ENCODE measurements at places on chromosomes 3 and 15.

DNA sequence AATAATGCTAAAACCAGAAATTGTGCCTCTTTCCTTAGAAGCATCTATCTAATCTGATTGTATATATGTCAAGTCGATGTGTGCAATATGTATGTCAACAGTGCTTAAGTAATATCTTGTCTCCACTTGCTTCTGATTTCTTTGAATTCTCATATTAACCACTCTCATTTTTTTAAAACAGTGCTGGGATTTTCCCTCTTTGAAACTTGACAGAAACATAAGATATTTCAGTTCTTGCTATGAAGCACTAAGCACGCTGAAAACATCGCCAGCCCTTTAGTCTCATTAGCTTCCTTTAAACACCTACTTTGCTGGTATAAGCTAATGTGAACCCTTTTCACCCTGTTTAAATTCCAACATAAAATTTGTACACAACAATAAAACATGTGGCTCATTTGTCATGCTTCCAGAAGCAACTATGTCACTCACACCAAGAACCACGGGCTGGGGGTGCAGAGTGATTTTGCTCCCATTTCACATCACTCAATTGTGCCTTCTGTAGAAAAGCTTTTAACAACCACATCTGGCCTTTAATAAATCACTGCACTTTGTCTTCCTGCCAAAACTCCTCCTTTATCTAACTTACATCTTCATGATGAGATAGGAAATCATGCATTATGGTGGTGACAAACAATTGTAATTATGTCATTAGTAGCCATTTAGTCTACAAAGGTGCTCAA, 185.2 kb downstream of the FOXP1 start:
- DNase-seq, result no peak

DNA sequence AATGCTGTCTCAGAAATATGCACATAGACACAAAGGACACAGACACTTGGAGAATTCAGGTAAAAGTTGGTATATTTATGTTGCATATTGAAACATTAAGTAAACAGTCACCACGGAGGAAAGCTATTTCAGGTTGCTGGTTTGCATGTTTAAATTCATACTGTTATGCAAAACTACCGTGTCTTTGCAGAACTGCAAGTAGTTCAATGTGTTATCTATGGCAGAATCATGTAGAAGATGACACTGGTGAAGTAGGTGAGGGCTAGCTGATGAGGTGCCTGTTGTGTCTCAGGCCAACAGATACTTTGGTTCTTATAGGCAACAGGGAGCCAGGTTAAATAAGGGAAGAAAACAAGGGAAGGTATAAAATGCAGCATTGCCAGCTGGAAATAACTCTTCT, 511.3 kb downstream of the DIPK2A start:
- no peak for DNase-seq

- no peak for DNase-seq
Observed at GRCh38 chr15:56672721-56673120, 60.6 kb downstream of the ZNF280D start.

DNA sequence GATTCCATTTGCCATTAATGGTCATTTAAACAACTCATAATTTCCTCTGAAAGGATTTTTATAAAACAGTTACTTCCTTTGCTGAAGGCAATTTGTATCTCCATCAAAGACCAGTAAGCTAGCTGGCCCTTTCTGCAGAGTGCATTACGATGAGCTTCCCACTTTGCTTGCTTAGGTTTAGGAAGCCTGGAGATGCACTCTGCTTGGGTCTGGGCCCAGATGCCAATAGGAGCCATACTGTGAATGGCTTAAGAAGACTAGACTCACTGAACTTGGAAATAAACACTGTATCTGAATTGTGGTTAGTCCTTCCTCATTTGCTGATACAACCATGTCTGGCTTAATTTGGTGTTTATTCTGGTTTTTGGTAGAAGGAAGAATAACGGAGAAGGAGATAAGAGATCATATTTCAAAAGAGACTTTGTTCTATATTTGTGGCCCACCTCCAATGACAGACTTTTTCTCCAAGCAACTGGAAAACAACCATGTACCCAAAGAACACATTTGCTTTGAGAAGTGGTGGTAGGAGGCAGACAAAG, 38.1 kb downstream of the OXNAD1 start:
- DNase-seq, result no peak

DNA sequence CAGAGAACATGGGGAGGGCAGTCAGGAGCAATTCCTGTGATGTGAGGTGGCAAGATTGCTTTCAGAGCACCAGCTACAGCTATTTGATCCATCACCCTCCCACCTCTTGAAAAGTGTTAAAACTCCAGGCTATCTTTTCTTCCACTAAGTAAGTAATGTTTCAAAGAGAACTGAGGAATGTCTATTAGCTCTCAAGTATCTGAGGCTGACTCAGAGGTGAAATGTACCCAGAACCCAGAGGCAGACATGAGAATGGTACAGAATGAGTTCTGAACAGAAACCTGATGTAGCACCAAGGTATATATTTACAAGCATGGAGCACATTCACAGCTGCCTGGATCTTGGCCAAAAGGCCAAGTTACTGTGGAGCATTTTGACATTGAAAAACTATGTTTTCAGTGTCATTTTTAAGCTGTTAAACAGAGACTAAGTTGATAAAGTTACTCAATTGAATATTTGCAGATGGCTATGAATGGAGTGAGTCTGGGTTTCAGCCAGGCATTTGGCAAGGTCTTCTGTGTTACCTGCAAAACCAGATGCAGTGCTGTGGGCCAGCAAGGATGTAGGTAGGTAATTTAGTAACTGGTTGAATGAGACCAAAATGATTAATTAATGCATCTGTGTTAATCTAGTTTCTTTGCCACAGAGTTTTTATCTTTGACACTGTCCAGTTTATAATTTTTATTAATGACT, 227.7 kb upstream of the CD96 start:
- DNase-seq, result no peak

GRCh38 chr3:100900671-100901335, 92.4 kb downstream of the ABI3BP start:
- no peak for DNase-seq

DNA sequence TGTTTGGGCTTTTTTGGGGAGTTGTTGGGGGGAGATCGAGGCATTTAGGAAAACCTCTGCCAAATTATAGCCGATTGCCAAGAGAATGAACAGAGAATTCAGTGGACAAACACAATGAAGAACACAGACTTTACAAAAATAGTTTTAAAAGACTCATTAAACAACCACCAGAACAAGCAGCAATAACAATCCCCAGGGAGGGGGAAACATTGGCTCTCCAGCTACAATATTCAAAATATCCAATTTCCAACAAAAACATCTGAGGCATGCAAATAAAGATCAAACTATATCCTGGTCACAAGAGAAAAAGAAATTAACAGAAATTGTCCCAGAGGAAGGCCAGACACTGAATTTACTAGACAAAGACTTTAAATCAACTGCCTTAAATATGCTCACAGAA, 24.5 kb upstream of the ANKRD28 start:
- no peak for DNase-seq

DNA sequence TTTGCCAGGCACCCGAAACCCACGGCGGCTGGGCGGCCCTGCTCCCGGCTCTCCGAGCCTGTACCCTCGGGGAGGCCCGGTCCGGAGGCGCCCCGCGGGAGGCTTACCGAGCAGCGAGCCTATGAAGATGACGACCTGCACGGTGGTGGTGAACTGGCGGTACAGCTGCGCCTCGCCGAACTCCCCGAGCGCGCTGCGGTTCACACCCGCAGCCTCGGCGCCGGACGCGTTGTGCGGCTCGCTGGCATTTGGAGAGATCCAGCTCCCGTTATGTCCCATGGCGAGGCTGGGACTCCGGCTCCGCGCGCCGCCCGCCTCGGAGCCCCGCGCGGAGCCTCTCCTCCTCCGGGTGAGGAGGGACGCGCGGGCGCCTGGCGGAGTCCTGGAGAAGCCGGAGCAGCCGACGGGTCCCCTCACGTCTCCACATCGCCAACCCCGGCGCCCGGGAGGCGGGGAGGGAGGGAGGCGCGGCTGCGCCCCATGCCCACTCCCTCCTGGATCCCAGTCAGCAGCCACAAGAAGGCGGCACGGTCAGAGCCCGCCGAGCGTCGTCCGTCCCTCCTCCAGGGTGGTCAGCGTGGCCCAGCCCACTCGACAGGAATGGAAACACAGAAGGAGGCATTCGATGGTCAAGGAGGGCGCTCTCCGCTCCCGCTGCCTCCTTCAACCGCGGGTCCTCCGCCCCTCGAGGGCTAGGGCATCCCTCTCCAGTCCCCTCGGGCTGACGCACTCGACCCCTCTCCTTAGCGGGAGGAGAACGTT, at the start of gene GPR176:
Gene GPR176, minus strand, starts transcription at position 519 of the 762 bp plus-strand sequence. Its CDS starts 240 bp downstream, at position 279.
- DNase-seq, result no peak

DNA sequence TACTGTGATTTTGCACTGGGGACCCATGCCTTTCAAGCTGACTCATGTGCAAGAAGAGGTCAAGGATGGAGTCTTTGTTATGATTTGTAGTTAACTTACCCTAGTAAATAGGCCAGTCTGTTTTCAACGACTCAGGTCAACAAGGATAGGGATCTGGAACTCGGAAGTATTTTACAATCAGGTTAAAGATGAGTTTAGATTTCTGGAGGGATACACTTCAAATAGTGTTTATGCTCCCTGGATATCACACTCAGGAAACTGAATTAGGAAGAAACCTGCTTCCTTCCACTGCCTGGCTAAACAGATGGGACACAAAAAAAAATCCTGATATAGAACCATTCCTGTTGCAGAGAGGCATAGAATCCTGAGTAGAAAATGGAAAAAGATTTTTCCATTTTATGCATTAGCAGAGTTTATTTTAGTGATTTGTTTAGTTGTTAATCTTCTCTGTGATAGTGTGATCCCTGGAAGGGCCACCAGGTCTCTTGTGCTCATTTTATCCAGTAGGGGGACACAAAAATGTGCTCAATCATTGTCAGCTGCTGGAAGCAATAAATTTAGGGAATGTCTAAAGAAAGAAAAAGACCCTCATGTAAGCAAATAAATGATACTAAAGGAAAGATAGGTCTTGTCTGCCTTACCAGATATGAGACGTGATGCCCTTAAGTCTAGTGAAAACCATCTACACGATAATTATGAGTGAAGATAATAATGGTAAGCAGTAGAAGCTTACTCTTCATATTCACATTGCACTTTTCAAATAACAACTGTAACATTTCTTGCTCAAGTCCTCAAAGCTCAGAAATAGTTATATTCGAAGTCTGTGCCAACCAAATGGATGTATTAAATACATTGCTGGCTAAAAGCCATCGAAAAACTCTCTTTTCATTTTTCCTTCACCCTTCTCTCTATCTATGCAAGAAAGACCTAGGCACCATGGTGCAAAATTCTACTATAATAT, 452.1 kb upstream of the KCNMB2 start:
- no peak for DNase-seq

GRCh38 chr3:15683253-15683652, 81.7 kb downstream of the BTD start:
- DNase-seq, result no peak

GRCh38 chr3:11499144-11499543, 144.6 kb downstream of the VGLL4 start:
- DNase-seq, result no peak

GRCh38 chr3:149830902-149831301, 17.9 kb downstream of the RNF13 start:
- DNase-seq, result no peak

- no peak for DNase-seq
Observed at GRCh38 chr3:47891613-47892005, 88.7 kb downstream of the DHX30 start.

GRCh38 chr3:45123581-45124269, 22.5 kb downstream of the CDCP1 start:
- DNase-seq, result no peak

DNA sequence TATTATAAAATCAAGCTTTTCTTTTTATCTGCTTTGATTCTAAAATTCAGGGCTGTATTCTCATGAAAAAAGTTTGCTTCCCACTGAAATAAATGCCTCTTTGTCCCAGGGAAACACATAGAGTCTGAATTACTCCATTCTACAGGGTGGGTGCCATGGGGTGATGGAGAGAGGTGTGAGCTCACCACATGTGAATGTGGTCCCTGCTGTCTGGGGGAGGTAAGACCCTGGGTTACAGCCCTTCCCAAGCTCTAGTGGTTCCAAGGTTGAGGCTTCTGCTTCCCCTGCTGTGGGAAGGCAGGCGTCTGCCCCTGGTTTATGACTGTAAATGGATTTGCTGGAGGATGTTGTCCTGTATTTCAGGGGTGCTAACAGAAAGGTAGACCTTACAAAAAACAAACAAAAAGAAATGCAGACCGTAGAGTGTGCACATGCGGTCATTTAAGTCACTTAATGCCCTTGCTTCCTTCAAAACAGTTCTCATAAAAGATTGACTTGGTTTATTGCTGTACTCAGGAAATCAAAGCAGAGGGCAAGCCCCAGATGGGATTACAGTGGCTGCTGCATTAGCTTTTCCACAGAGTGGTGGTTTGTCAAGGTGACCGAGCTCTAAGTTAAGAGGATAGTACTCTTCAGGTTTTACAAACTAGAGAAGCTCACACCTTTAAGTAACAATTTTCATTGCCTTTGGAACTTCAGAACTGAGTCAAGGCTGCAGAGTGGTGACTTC, 49.2 kb downstream of the CTDSPL start:
- no peak for DNase-seq

DNA sequence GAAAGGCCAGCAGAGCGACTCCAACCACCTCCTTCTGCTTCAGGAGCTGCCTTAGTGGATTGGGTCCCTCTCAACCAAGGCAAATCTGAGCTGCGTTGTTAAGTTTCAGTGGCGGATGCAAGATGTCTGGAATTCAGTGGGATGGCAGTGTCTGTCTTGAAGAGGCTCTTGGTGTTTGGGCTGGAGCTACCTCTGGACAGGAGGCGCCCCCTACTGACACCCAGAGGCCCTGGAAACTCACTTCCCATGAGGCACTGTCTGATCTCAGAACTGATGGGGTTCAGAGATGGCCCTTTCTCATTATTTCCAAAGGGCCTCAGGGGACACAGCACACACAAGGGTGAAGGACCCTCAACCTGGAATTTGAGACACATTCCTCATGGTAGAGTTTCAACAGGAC, 6.0 kb upstream of the SLC28A1 start:
- peak; percentile 30 for DNase-seq

GRCh38 chr3:77149382-77149781, 109.5 kb downstream of the ROBO2 start:
- no peak for DNase-seq

GRCh38 chr15:48800811-48801455, 9.9 kb downstream of the CEP152 start:
- DNase-seq, result no peak

DNA sequence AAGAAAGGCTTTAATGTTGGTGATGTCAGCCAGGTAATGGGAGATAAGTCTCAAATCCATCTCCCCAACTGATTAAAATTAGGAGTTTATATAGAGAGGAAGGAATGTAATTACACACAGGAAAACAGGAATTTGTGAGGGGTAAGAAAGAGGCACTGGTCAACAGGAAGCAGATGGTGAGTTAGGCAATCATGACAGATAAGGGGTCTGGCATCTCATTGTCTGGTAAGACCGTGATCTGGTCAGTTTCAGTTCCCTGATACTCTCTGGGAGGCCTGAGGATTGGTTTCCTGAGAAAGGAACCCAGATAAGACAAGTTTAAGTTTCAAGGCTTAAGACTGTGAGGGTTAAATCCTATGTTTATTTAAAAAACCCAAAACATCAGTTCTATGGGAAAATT, 414.7 kb upstream of the ARRDC4 start:
- DNase-seq, result no peak

- no peak for DNase-seq
Observed at GRCh38 chr3:183393625-183394024, 34.8 kb downstream of the MCF2L2 start.
